ENCODE measurements at places on chromosomes 1 and 21.

GRCh38 chr1:200919386-200919785 is 24.7 kb downstream of the INAVA start:
- DNase-seq, result no peak

- DNase-seq, result no peak
These were observed 1.5 kb downstream of the ERI3 start for GRCh38 chr1:44353604-44354003.

DNA sequence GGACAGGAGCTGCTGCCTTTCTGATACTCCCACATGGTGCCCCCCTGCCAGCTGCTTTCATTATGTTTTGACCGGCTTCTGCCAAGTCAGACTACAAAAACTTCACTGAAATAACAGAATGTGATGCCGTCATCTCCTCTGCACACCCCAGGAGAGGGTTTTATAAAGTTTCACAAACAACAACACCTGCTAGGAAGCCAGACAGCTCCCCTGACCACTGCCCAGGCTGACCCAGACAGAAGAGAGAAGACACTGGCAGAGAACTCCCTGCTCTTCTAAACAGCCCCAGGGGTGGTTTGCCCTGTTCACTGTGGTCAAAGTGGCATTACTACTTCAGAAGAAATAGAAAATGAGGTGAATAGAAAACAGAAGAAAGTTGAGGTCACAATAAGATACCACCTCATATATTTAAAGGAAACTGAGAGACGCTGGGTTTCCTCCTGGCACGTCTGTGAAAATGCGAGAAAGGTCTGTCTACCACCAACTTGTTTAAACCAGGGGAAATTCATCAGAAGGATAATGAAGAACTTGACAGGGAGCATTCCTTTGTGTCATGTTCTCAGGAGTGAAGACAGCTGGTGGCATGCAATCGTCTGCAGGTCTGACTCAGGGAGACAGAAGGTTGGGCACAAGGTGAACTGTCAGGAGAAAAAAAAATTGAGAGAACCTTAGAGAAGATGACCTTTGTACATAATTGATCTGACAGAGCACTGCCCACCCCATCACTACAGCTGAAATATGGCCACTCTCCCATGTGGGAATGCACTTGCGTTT is 119.0 kb upstream of the NFIA start:
- DNase-seq, result no peak

DNA sequence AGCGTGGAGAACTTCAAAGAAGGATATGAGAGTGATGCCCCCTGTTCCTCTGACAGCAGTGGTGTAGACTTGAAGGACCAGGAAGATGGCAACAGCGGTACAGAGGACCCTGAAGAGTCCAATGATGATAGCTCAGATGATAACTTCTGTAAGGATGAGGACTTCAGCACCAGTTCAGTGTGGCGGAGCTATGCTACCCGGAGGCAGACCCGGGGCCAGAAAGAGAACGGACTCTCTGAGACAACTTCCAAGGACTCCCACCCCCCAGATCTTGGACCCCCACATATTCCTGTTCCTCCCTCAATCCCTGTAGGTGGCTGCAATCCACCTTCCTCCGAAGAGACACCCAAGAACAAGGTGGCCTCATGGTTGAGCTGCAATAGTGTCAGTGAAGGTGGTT is 14.0 kb downstream of the CERS2 start:
- DNase-seq, result no peak

DNA sequence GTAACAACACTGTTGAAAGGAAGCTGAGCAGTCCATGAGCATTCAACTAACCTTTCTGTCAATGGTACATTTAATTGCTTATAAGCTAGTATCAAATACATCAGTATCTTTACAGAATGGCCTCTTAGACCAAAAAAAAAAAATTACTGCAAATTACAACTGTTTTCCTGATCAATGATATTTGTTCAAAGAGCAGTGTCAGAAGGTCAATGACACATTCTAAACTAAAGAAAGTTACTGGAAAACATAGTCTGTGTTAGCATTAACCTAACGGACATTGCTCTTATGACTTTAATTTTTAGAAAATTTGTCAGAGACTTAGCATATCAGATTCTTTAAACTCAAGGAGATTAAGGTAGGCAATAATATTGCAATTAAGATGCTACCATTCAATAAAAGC is 162.5 kb downstream of the KCNT2 start:
- no peak for DNase-seq

GRCh38 chr1:150613061-150613920 is 16.1 kb downstream of the ENSA start:
- peak; percentile 80 for DNase-seq

- DNase-seq, result no peak
These were observed 155.1 kb downstream of the SIPA1L2 start for GRCh38 chr1:232474826-232475225.

DNA sequence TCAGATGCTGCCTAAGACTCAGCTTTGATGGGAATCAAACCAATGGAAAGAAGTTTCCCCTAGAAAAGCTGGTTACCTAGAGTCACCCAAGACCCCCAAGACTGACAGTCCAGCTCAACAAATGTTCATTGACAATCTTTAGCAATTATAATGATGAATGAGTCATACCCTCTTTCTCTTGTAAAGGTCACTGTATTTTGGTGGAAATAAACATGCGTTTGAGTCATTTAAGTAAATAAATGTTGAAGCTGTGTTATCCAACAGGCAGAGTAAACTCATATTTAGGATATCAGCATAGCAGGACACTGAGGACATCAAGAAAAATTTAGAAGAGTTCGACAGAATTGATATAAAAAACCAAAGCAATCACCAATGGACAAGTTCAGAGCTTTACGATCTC is 295.9 kb downstream of the RGS7 start:
- no peak for DNase-seq

DNA sequence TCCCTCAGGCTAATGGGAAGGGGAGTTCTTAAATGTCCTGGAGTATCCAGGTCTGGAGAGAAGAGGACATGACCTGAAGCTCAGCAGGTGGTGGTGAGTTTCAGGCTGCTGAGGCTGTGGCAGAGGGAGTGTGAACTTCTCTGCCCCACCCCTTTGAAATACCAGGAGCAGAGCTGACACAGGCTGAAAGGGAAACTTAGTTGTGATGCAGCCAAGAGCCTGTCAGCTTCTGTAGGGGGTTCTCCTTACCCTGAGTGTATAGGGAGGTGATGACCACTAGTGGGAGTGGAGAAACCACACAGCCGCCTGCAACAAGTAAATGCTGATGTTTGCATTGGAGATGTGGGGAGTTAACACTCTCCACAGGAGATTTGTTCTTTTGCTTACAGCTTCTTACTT is 152.3 kb downstream of the FCRL5 start:
- no peak for DNase-seq

GRCh38 chr1:169072945-169073725 is 33.4 kb upstream of the ATP1B1 start:
- DNase-seq, result no peak

GRCh38 chr1:47967864-47968555 is 29.2 kb downstream of the TRABD2B start:
- DNase-seq, result no peak

DNA sequence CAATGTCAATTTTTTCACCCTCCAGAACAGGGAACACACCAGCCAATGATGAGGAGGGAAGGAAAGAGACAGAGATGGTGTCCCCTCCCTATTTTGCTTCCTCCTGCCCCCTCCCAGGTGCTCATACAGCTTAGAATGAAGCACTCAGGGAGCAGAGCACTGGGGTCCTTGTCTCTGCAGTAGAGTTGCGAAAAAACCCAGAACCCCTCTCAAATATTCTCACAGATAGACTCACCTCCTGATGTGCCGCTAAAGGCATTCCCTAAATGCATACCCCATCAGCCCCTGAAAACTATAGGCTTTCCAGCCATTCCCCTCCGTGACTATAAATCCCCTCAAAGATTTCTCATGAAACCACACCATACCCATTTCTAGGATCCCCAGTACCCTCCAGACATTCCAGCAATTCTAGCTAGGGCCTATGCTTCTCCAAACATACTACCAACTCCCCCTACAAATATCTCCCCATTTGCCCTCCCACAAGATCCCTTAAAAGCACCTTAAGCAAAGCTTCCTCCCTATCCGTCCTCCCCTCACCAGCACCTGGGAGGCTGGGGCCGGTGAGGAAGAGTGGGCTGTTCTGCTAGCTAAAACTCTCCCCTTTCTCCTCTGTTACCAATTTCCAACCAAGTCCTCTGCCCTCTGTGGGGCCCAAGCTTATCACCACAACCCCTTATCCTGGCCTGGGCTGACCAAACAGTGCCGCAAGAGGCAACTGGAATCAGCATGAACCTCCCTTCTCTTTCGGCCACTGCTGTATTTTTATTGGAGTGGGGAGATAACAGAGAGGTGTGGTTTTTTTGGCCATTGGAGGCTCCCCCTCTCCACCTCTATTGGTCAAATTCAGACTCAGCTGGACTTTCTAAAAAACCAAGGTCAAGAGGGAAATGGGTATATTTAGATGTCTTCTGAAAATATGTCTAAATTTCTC is 54.7 kb downstream of the RHBG start:
- DNase-seq, result no peak

Data from RCC 7860 (cell line).